ENCODE measurements at places on chromosomes 4 and X. TPM values are rescaled to one million over a fixed set of nuclear protein-coding genes. Genes with fewer than 3 reads are reported as not detected.

DNA sequence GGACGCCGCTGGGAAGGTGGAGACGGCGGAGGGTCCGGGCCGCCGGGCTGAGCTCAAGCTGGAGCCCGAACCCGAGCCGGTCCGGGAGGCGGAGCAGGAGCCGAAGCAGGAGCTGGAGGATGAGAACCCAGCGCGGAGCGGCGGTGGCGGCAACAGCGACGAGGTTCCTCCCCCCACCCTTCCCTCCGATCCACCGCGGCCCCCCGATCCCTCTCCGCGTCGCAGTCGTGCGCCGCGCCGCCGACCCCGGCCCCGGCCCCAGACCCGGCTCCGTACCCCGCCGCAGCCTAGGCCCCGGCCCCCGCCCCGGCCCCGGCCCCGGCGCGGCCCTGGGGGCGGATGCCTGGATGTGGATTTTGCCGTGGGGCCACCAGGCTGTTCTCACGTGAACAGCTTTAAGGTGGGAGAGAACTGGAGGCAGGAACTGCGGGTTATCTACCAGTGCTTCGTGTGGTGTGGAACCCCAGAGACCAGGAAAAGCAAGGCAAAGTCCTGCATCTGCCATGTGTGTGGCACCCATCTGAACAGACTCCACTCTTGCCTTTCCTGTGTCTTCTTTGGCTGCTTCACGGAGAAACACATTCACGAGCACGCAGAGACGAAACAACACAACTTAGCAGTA lies 483 bp downstream of the USP27X start:
- DNase-seq: no peak

DNA sequence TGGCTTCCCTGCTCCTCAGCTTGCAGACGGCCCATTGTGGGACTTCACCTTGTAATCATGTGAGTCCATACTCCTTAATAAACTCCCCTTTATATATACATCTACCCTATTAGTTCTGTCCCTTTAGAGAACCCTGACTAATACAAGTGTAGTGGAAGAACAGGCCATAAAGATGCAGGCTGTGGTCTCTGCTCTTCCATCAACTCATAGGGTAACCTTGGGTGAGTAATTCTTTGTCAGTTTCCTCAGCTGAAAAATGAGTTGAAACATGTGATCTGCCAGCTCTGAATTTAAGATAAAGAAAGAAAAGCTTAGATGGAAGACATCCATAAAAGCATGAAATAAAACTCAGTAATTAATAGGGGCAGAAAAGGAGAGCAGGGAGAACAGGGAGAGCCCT lies 103.6 kb downstream of the ENOX2 start:
- peak; percentile 36 for DNase-seq

- DNase-seq: no peak
Observed at GRCh38 chr4:169922632-169923276, 103.4 kb downstream of the MFAP3L start.

GRCh38 chrX:146144039-146144438 lies 326.4 kb downstream of the SLITRK2 start:
- DNase-seq: no peak

- DNase-seq: no peak
Observed at GRCh38 chr4:153274967-153275366, 69.5 kb upstream of the MND1 start.

- DNase-seq: peak; percentile 74
Observed at GRCh38 chr4:94486372-94486801, 34.6 kb downstream of the PDLIM5 start.

- peak; percentile 97 for DNase-seq
Observed at GRCh38 chr4:66572949-66573348, 902.7 kb upstream of the EPHA5 start.

GRCh38 chrX:74119016-74119910 lies 184.7 kb upstream of the ZCCHC13 start:
- DNase-seq: peak; percentile 54

DNA sequence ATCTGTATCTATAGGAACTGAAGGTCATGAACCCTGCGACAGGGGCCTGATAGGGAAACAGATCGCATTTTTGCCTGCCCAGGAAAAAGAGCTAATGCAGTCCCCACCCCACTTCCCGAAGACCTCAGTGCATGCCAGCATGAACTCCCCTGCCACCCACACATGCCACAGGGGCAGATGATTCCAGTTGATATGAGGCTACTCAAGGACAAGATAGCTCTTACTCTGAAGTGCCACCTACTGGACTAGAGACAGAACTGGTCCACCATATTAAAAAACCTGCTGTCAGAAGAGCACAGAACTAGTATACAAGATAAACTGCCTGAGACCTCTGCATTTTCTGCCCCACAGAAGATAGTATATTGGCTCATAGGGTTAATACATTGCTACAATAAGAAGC lies 68.0 kb downstream of the YIPF7 start:
- no peak for DNase-seq

The SSX7 gene
- total RNA-seq: not detected

DNA sequence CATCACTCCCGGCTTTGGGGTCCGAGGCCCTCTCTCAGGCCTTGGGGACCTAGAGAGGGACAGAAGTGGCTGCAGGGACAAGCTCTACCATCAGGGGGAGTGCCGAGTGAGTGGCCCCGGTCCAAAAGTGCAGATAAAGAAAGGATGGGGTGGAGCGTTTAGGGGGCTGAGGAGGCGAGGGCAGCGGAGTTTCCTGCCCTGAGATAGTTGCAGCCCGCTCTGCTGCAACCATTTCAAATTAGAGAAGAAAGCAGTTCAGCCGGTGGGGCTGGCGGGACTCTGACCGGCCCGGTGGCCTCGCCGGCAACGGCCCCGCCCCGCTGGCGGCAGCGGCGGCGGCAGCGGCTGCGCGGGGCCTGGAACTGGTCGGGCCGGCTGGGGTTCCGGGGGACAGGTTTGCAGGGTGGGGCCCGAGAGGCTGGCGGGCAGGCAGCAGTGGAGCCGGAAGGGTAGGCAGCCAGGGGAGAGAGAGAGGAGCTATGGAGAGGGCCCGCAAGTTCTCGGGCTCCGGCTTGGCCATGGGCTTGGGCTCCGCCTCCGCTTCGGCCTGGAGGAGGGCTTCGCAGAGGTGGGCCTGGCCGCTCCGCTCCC lies 7.6 kb downstream of the DLG3 start:
- no peak for DNase-seq

GRCh38 chrX:100408713-100409609 lies 1.1 kb downstream of the PCDH19 start:
- no peak for DNase-seq

The TNIP3 gene
- total RNA-seq: 0.14 TPM

- DNase-seq: no peak
Observed at GRCh38 chr4:187493661-187494060, 501.9 kb upstream of the ZFP42 start.

- no peak for DNase-seq
Observed at GRCh38 chr4:142671516-142671915, 174.6 kb downstream of the INPP4B start.

- peak; percentile 53 for DNase-seq
Observed at GRCh38 chrX:68693481-68694434, 46.3 kb downstream of the STARD8 start.

GRCh38 chr4:15035159-15035558 lies 32.9 kb downstream of the CPEB2 start:
- peak; percentile 68 for DNase-seq

DNA sequence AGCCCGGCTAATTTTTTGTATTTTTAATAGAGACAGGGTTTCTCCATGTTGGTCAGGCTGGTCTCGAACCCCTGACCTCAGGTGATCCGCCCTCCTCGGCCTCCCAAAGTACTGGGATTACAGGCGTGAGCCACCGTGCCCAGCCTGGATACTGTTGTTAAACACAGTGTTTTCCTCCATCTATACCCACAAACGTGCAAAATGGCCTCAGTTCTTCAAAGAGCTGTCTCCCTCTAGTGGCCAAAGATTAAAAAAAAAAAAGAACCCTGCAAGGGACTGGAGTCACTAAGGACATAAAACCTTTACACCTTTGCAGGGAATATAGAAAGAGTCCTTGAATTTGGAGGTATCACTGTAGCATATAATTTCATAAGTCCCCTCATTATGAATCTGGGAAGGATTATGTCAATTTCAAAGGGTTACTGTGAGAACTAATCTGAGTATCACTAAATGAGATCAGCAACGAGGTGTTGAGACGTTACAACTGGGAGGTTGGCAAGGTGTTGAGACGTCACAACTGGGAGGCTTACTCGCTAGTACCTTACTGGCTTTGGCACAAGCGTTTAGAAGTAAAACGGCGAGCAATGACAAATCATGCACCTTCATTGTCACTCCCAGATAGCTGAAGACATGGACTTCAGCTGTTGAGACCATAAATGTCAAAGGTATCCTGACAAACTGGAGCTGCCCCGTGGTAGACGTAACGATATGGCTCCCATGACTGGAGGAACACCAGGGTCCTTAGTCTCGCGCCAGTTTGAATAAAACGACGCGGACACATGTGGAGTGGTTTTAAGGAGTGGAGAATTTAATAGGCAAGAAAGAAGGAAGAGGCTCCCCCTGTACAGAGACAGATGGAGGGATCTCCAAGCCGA lies 33.4 kb upstream of the ENPP6 start:
- peak; percentile 6 for DNase-seq

- no peak for DNase-seq
Observed at GRCh38 chr4:145501051-145501660, 19.5 kb downstream of the SMAD1 start.

DNA sequence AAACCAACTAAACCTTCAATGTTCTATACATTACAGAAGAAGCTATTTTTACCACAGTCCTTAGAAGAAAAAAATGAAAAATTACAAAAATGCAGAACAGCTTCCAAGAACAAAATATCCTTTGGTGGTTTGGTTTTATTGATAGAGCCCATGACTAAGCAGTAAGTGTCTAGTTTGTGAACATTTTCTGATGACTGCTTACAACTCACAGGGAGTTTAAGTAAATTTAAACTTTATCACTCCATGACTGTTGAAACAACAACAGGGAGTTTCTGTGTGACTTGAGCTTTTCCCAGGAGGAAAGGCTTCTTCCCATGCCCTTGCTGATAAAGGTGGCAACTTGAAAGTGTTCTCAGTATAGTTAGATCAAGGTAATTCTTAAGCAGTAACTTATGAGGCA lies 2.9 kb downstream of the PF4 start:
- peak; percentile 92 for DNase-seq

The DGKK gene
- total RNA-seq: 0.05 TPM

GRCh38 chr4:30860978-30861377 lies 140.8 kb downstream of the PCDH7 start:
- DNase-seq: no peak

DNA sequence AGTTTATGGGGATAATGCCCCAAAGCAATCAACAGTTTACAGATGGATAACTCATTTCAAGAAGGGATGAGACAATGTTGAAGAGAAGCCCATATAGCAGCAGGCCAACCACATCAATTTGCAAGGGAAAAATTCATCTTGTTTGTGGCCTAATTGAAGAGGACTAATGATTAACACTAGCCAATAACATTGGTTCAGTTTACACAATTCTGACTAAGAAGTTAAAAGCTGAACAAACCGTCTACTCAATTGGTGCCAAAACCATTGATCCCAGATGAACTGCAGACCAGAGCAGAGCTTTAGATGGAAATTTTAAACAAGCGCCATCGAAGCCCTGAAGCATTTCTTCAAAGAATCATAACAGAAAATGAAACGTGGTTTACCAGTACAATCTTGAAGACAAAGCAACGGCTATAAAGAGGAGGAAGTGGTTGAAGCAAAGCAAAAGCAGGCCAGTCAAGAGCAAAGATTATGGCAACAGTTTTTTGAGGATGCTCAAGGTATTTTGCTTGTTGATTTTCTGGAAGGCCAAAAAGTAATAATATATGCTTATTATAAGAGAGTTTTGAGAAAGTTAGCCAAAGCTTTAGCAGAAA lies 20.5 kb upstream of the BLTP1 start:
- no peak for DNase-seq

The TCEAL3 gene
- total RNA-seq: 13.5 TPM

Data from astrocyte (in vitro differentiated cells and primary cell).